H9 (cell line): ENCODE measurements at places on chromosomes 7 and 10.

- DNase-seq: no peak
Measured at GRCh38 chr7:28661826-28662595, 249.7 kb downstream of the CREB5 start.

GRCh38 chr10:4057725-4058513 lies 272.9 kb upstream of the KLF6 start:
- DNase-seq: no peak

DNA sequence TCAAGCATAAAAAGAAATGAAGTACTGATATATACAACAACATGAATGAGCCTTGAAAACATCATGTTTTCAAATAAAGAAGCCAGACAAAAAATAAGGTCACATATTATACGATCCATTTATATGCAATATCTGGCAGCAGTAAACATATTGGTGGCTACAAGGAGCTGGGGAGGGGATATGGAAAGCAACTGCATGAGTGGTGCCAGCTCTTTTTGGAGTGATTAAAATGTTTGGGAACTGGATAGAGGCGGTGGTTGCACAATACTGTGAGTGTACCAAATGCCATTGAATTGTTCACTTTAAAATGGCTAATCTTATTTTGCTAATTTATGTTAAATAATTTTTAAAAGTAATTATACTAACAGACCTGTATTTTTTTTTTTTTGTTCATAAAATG lies 481.7 kb downstream of the PCDH15 start:
- DNase-seq: no peak

DNA sequence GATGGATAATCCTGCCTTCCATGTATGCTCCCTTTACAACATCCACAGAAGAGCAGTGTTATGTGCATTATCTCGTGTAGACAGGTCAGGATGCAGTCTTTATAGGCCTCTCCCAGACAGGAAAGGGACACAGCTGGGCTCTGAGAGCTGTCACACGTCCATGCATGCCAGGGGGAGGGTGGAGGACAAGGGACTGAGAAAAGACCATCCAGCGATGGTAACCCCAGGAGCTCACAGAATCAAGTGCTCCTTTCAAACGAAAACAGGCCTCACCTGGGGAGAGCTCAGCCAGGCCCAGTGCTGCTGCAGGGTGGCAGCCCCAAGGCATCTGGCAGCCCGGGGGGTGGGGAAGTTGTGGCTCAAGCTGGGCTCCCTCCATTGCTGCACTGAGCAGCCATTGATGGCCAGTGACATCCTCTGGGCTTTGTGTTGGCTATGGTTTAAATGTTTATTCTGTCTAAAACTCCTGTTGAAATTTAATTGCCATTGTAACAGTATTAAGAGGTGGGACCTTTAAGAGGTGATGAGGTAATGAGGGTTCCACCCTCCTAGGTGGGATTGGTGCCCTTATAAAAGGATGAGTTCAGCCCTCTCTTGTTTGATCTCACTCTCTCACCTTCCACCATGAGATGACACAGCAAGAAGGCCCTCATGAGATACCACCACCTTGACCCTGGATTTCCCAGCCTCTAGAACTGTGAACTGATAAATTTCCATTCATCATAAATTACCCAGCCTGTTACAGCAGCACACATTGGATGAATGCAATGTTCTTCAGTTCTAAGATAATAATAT lies 15.7 kb downstream of the JCAD start:
- DNase-seq: no peak

- DNase-seq: no peak
Measured at GRCh38 chr10:34480345-34480744, 334.8 kb downstream of the PARD3 start.

DNA sequence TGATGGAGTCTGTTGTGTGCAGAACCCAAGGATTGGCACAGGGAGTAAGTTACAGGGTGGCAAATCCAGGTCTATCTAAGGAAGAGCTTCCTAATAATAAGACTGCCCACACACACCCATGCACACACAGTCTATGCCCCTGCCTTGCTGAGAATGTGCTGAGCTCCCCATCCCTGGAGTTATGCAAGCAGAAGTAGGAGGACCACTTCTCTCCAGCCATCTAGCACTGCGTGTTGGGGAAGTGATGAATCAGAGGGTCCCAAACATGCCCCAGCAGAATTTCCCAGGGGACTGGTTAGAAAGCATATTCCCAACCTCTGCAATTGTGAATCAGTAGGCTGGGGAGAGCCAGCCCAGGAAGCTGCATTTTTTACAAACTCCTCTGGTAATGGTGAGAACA lies 117.2 kb downstream of the CDH23 start:
- no peak for DNase-seq

DNA sequence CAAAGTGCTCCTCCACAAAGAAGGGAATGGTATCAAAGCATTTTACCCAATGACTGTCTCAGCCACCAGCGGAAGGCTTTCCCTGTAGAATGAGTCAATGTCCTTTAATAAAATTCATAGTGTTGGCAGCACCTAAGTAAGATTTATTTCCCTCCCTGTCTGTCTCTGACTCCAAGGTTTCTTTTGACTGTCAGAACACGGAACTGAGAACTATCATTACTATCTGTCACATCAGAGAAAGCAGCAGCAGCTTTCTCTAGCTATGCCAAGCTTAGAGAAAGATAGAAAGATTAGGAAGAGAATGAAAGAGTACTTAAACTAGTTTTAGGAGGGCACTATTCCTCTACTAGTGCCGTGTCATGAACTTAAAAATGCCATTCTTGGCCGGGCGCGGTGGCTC lies 400.1 kb downstream of the SORCS1 start:
- DNase-seq: no peak
